ENCODE measurements at places on chromosomes 5 and 9.

DNA sequence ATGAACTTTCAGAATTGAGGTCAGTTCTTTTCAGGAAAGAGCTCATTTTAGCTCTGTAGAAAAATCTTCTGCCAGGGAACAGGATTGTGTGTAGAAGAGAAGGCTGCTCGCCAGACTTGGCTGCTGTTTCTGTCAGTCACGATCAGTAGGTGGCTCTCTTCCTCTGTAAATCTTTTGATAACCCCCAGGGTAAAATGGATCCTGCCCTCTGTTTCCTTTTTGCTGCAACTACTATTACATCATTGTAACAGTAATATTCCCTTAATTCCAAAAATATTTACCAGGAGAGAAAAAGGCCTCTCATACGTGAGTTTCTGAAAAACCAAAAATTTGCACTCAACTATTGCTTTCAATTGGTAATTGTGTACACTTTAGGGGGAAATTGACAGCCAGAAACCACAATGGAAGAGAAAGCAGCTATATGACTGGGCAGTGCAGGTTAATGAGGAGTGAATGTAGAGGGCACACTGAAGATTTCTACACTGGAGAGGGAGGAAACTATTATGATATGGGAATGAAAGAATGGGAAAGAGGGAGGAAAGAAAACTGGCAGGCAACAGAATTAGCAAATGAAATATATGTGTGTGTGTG is 12.3 kb downstream of the IFNA21 start:
- no peak for DNase-seq

GRCh38 chr5:92637960-92638359 is 943.1 kb downstream of the NR2F1-AS1 start:
- no peak for DNase-seq

- DNase-seq, result no peak
Measured at GRCh38 chr9:70556771-70557170, 142.3 kb upstream of the KLF9 start.

DNA sequence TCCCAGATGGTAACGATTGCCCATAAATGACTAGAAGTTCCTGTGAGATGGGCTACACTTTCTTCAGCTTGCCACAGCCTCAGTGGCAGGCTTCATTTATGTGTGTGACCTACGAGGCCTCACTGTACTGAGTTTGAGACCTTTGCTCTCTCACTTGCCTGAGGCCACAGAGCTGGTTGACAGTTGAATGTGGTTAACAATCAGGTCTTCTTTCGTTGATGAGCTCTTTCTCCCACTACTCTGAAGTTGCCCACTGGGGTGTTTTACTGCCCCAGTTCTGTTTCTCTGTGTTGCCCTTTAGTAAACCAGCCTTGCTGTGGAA is 70.5 kb downstream of the CYFIP2 start:
- DNase-seq, result no peak

DNA sequence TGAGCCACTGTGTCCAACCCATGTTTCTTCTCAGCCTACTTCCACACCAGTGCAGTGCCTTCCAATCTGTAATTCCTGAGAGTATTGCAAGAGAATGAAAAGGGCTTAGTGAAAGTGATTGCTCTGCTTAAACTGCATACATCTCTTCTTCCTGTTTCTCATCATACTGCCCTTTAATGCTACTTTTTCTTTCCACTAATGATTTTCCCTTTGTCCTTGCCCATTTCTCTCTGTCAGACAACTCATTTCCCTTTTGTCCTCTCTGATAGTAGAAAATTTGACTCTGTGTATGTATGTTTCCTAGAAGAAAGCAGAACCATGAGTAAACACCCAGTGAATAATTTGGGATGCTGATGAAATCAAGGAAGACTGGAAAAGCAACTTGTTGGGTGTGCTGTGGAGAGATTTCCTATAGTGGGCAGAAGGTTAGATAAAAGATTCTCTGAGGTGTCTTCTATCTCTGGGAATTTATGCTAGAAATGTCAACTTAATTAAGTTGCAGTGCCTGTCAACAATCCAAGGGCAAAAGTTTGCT is 102.2 kb upstream of the CHD1 start:
- no peak for DNase-seq

DNA sequence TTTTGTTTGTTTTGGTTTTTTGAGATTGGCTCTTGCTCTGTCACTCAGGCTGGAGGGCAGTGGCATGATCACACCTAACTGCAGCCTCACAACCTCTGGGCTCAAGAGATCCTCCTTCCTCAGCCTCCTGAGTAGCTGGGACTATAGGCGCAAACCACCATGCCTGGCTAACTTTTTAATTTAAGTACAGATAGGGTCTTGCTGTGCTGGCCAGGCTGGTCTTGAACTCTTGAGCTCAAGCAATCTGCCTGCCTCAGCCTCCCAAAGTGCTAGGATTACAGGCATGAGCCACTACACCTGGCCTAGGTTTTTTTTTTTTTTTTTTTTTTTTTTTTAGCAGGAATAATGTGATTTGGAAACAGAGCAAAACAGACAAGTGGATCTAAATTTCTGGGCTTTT is 37.6 kb downstream of the MARCHF6 start:
- no peak for DNase-seq

- DNase-seq, result no peak
Measured at GRCh38 chr5:68557162-68557936, 341.8 kb downstream of the PIK3R1 start.

DNA sequence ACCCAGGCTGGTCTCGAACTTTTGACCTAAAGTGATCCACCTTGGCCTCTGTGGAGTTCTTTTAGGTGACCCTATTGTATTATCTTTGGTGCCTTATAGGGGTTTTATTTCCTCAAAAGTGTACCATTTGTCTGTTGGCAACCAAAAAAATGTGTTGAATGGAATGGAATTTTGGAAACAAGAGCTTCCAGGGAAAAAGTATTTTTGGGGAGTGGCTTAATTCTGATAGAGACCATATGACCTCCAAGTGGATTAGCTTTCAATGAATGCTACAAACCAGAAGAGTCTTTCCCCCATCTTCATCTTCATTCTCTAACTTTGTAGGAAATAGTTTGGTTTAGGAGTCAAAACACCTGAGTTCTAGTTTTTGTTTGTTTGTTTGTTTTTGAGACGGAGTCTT is 3.4 kb upstream of the OGN start:
- no peak for DNase-seq

GRCh38 chr5:60387051-60387440 is 312.9 kb downstream of the DEPDC1B start:
- DNase-seq, result no peak

DNA sequence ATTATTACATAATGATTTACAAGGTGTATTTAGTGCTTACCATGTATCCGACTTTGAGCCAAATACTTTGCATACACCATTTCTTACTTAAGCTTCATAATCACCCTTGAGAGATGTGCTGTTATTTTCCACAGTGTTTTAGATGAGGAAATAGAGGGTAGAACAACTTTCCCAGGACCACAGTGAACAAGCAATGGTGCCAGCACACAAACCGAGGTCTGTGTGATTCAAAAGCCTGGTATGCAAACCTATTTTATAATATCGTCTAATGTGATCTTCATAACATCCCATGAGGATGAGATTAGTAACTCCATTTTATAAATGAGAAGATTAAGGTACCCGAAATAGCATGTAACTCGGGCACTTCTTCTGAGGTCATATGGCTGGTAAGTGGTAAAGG is 294.7 kb downstream of the NSG2 start:
- DNase-seq, result no peak

GRCh38 chr5:164202338-164202737 is 696.9 kb downstream of the MAT2B start:
- no peak for DNase-seq

DNA sequence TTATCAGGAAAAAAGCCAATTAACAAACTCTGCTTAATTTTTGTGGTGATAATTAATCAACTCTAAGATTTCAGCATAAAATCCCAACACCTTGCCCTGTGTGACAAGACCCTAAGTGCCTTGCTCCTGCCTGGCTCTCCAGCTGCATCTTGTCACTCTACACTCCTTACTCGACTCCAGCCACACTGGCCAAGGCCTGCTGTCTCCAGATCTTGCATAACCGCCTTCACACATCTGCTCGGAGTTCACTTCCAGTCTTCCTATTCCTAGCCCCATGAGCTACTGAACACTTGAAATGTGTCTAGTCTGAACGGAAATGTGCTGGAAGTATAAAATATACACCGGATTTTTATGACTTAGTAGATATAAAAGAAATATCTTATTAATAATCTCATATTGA is 259.6 kb downstream of the EPB41L4A start:
- no peak for DNase-seq

- DNase-seq, result no peak
Measured at GRCh38 chr5:43352915-43353314, 39.7 kb upstream of the HMGCS1 start.

- no peak for DNase-seq
Measured at GRCh38 chr9:92468206-92468605, 14.1 kb downstream of the ASPN start.
